IPS DF 6.9 (cell line): ENCODE measurements at places on chromosomes 5 and 9.
A peak's percentile ranks its signal among the peaks of the same experiment; 100 is the strongest.

GRCh38 chr9:16267281-16268066 lies 603.0 kb downstream of the BNC2 start:
- DNase-seq: no peak

DNA sequence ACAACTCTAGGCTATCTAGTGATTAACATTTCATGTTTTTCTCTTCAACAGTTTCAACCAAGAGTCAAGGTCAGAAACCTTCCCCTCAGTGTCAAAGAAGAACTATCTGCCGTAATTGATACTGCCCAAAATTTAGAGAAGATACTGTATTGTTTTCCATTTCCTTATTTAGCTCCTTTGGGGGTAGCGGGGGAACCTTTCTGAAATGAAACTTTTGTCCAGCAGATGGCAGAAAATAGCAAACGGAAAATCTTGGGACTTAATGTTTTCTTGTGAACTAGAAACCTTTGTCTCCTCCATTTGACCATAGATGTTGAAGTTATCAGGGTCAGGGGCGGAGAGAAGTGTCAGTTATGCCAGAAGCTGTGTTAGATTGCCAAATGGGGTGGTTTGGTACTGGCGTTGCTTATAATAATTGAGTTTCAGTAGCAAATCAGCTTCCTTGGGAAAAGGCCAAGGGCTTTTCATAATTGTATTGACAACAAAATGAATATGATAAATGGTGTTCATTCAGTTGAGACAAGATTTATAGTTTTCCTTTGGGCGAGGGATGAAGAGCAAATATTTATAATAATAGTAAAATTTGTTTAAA lies 101.7 kb upstream of the TLX3 start:
- peak; percentile 37 for DNase-seq

DNA sequence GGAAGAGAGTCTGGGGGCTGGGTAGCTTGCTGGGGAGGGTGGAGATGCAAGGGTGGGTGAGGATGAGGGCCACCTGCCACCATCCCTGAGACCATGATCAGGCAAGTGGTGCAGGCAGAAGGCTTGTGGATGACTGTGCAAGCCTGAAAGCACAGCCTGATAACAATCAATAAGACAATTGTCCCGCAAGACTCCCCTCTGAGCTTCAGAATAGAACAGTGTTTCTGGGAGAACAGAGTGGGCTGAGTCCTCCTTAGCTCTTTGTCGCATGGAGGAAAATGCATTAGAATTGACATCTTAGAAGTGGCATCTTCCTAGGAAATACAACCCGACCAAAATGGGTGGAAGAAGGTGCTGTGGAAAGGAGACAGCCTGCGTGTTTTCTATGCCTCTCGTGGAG lies 6.6 kb downstream of the GADD45G start:
- no peak for DNase-seq

- no peak for DNase-seq
Measured at GRCh38 chr5:85170183-85170582, 785.5 kb upstream of the EDIL3 start.

GRCh38 chr9:93644397-93645088 lies 68.2 kb downstream of the PHF2 start:
- DNase-seq: no peak

- no peak for DNase-seq
Measured at GRCh38 chr5:3489239-3489843, 106.3 kb upstream of the IRX1 start.

DNA sequence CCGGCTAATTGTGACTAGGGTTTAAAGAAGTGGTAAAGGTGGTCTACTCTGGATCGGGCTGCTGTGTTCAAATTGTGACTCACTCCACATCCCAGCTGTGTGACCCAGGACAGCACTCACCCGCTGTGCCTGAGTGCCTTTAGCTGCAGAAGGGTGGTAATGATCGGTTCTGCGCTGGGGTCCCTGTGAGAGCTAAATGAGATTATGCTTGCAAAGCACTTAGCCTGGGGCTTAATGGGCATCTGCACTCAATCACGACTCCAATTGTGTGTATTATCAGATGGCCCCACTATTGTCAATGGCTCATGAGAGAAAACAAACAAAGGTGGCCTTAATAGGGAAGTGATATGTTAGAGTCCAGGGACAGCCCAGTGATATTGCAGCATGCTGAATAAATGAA lies 25.1 kb upstream of the TBC1D2 start:
- no peak for DNase-seq

DNA sequence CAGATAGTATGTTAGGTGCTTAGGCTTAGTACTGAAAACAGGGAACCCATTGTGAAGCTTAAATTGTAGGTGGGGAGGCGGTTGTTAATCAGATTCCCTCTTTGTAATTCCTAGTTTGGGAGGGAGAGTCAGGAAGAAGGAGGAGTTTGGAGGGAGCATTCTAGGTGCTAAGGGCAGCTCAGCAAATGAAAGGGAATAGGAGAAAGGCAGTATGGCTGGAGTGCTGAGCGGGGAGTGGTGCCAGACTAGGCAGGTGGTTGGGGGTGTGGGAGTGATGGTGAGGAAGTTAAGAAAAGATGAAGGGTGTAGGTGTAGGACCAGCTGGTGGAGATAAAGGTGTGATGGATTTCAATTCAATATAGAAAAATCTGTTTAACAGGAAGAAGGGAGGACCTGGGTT lies 11.1 kb upstream of the GARNL3 start:
- DNase-seq: no peak

GRCh38 chr5:84290161-84290560 lies 94.5 kb downstream of the EDIL3 start:
- no peak for DNase-seq

DNA sequence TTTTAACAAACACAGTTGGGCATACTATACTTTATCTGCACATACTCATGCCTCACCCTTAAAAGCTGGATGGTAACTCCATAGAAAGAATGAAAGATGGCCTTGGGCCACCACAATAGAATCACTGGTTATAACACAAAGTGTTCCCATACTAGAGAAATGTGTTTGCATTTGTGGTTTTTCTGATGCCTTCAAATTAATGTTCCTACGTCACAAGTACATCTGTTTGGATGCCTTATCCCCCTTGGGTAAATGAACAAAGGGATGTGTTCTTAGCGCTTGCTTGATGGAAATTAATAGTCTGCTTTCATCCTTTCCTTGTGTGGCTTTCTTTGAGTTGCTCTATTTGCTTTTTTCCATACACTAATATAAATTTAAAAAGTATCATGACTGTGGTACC lies 291.1 kb upstream of the PDE4D start:
- no peak for DNase-seq

DNA sequence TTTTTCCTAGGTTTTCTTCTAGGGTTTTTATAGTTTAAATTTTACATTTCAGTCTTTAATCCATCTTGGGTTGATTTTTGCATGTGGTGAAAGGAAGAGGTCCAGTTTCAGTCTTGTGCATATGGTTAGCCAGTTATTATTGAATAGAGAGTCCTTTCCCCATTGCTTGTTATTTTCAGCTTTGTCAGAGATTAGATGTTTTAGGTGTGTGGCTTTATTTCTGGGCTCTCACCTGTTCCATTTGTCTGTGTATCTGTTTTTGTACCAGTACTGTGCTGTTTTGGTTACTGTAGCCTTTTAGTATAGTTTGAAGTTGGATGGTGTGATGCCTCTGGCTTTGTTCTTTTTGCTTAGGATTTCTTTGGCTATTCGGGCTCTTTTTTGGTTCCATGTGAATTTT lies 25.8 kb downstream of the NIPBL start:
- DNase-seq: no peak

- no peak for DNase-seq
Measured at GRCh38 chr9:132551556-132551955, 30.9 kb upstream of the BARHL1 start.

DNA sequence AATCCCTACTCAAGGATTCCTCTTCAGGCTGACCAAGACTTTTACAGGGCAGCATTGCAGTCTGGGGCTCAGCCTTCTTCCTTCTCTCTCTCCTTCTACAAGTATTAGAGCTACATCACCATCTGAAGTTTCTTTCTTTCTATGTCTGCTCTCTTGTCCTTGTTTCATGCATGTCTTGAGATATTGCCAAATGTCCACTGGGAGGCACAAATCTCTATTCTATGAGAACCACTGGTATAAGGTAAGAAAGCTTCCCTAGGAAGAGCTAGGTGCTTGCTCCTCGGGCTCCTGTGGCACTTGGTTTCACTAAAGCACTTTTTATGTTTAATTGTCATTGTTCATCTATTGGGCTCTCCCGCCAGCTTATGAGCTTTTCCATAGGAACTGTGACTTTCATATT lies 289.2 kb upstream of the PCSK5 start:
- DNase-seq: no peak

GRCh38 chr5:55821731-55822512 lies 29.2 kb upstream of the IL31RA start:
- no peak for DNase-seq

DNA sequence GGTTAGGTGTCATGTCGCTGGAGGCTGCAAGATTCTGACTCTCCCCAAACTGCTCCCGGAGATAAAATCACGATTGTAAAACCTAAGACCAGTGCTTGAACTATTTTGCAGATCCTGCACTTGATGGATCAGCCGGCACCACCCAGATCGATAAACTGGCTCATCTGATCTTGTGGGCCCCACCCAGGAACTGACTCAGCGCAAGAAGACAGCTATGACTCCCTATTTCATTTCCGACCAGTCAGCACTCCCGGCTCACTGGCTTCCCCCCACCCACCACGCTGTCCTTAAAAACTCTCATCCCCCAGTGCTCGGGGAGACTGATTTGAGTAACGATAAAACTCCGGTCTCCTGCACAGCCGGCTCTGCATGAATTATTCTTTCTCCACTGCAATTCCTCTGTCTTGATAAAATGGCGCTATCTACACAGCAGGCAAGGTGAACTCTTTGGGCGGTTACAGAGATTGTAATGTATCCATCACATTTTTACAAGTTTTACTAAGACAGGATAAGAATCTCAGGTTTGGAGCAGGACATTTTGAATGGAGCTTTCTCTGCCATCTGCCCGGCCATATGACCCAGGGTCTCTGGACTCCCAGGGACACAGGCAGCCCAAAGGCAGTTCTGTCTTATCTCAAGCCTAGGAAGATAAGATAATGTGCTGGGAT lies 10.6 kb upstream of the PPP1R26 start:
- DNase-seq: no peak

DNA sequence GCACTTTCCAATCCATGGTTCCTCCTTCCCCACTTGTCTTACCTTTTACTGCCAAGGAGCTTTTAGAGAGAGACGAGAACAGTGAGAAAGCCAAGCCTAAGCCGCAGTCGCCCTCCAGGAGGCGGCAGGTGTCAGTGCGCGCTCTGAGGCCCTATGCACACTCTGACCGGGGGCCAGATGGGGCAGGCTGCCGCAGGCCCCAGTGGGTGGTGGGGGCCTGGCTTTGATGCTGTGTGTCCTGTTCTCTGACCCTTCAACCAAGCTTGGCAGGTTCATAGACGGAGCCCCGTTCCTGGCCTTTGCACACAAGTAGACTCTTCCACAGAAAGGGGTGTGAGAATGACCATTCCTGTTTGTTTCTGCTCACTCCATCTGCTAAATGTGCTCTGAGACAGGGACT lies 77.3 kb downstream of the WNK2 start:
- no peak for DNase-seq

DNA sequence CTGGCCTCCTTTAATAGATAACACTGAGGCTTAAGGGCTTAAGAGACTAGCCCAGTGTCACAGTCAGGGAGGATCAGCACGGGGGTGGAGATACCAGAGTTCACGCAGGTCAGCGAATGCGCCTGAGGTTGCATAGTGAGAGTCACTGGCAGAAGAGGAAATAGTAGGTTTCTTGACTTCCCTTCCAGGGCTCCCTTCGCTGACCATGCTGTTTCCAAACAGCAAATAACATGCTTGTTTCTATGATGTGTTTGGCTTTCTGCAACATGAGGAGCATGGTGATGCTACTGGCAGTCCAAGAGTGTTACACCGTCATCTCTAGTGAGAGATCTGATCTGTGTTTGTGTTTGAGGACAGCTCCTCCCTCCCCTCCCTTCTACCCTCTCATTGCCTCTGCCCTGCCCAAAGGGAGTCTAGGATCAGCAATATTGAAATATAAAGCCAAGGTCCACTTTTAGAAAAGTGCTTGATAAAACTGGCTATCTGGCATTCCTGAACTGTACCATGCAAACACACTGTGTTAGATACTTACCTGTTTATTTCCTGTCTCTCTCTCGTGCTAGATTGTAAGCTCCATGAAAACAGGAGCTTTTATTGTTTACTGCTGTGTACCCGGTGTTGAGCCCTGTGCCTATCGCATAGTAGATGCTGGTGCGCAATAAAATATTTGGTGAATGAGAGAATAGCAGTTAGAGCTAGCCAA lies 12.3 kb downstream of the TLE4 start:
- DNase-seq: no peak

DNA sequence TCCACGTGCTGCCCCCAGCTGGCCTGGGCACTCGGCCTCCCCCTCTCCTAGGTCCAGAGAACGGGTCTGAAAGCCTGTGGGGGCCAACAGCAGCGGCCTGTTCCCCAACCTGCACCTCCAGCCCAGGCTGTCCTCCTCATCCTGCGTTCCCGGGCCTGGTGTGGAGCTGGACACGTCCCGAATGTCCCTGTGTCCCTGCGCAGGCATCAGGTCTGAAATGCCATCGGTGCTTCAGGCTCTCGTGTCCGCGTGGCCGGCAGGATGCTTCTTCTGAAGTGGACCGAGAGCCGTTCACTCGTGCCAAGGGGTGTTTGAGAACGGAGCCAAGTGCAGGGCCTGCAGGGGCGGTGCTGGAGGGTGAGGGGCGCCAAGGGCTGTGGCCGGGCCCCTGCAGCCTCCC lies 24.7 kb upstream of the UBAC1 start:
- no peak for DNase-seq
